ENCODE measurements at places on chromosomes 2 and 18. TPM values are rescaled to one million over a fixed set of nuclear protein-coding genes. Genes with fewer than 3 reads are reported as not detected.
A peak's percentile ranks its signal among the peaks of the same experiment; 100 is the strongest.

DNA sequence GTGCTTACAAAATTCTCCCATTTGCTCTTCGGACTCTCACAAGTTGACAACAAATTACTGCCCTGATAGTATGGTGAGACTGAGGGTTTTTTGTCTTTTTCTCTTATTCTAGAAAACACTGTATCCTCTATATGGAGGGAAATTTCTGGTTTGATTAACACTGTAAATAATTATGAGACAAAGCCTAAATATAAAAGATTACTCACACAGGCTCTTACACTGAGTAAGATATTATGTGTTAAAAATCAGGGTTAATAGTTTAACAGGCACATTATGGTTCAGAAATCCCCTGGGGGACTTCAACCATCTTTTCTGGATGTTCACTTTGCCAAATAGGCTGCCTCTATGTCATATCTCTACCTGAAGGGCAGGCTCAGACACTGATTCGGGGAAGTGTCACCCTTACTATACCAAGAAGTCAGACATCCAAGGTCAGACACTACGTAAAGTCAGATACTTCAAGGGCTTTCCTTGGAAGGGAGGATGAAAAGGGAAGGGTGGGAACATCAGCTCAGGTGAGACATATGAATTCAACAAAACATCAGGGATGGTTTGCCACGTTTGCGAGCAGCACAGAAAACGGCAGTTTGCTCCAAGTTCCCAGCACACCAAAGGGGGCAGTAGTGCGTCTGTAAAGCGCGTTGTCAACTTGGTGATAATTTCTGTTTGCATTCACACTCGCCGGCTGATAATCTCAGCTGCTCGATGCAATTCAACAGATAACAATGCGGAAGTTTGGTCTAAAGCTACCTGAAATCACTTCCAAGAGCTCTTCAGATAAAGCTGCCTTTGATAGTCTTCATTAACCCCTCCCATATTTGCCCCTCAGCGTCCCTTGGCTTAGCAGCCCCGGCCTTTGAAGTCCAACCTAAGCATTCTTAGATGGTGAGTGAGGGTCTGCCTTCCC is 972 bp upstream of the RASGRP3 start:
- peak; percentile 85 for DNase-seq

GALNT3 gene
- total RNA-seq: 4.1 TPM

DNA sequence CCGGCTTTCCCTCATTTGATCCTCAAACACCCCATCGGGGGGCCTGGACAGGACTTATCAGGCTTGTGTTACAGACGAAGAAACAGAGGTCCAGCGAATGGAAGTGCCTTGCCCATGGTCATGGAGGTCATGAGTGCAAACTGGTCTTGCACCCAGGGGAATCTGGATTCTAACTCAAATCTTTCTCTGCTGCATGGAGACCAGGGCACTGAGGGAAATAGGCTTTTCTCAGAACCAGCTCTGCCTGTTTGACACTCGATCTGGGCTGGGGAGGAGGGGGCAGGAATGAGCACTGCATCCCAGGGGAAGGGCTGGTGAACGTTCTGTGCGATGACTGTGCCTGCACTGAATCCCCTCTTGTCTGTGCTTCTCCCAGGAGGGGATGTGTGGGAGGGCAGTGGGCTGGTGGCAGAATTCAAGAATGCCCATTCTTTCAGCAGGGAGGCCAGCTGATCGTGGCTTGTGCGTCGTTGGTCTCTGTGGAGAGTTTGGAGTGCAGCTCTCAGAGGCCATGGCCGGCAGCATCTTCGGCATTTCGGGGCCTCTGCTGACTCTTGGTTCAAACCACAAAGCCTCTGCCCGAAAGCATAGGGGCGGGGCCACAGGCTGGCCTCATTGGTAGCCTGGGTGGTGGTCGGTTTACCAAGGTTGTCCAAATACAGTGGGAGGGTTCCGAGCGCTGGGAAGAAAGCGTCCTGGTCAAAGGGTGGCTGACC is 171.6 kb downstream of the DDX1 start:
- no peak for DNase-seq

DNA sequence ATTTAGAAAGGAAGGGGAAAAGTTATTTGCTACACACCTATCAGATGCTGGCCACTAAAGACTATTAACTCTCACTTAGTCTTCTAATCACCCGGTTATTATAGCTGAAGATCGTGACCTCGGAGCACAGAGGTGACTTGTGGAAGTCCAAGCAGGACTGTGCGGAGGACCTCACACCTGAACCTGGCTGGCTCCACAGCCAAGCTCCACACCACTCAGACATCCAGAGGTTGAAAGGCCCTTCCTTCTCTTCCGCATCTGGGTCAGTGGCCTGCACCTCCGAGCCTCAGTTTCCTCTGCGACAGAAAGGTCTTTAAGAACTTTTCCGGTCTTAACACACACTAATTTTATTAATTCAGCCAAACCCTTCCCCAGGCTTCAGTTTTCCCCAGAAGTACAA is 57.9 kb downstream of the TNS1 start:
- no peak for DNase-seq

GRCh38 chr2:17599617-17600016 is 59.1 kb downstream of the VSNL1 start:
- no peak for DNase-seq

DNA sequence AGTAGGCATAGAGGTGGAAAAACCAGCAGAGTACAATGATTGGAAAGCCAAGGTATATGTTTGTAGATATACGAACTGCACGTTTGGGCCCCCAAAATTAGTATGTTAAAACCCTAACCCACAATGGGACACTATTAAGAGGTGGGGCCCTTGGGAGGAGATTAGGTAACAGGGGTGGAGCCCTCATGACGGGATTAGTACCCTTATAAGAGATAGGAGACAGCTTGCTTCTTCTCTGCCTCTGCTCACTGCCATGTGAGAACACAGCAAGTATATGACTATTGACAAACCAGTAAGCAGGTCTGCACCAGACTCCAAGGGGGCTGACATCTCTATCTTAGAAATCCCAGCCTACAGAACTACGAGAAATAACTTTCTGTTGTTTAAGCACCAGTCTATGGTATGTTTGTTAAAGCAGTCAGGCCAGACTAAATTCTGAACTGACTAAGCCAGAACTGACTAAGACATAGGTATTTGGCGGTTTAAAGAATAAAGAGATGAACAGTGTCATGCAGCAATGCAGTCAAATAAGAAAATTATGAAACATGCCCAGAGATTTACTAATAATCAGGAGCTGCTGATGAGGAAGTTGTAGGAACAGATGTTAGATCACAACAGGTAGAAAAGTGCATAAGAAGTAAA is 182.9 kb downstream of the DYM start:
- DNase-seq: no peak
